Cardiac ventricle fibroblast (primary cell): ENCODE measurements at places on chromosomes 1 and 21. TPM values are rescaled to one million over a fixed set of nuclear protein-coding genes. Genes with fewer than 3 reads are reported as not detected.

HCN3 gene
- total RNA-seq: 0.06 and 0.15 TPM in 2 replicates

DNAI4 gene
- total RNA-seq: 1.8 and 3.7 TPM in 2 replicates

DSTYK gene
- 9.9 and 10.5 TPM in 2 replicates for total RNA-seq

AMY1A gene
- not detected in 2 replicates for total RNA-seq

ABCG1 gene
- 0.29 and 1.00 TPM in 2 replicates for total RNA-seq

DISP3 gene
- total RNA-seq: 0.05 and 0.12 TPM in 2 replicates

CSRP1 gene
- 536 and 644 TPM in 2 replicates for total RNA-seq

CFHR2 gene
- total RNA-seq: not detected in 2 replicates

C1orf94 gene
- total RNA-seq: not detected in 2 replicates

ATP1A2 gene
- 1.4 and 1.8 TPM in 2 replicates for total RNA-seq

HSPA13 gene
- total RNA-seq: 20.0 and 27.8 TPM in 2 replicates

HSPB7 gene
- total RNA-seq: 0.10 and 0.25 TPM in 2 replicates

CALML6 gene
- total RNA-seq: 0.10 and 0.44 TPM in 2 replicates

FAM72D gene
- total RNA-seq: 0.06 TPM in 1 of 2 replicates, not detected in the other

PLPPR4 gene
- total RNA-seq: 0.06 and 0.20 TPM in 2 replicates

ZNF593OS gene
- not detected in 2 replicates for total RNA-seq

FAM151A gene
- not detected in 2 replicates for total RNA-seq

KCNK1 gene
- 2.3 and 3.7 TPM in 2 replicates for total RNA-seq

HNRNPCL4 gene
- total RNA-seq: not detected in 2 replicates

ADIPOR1 gene
- total RNA-seq: 43.6 and 46.7 TPM in 2 replicates

KIAA0040 gene
- 0.78 and 3.1 TPM in 2 replicates for total RNA-seq

KRTAP19-8 gene
- not detected in 2 replicates for total RNA-seq

CASQ1 gene
- total RNA-seq: not detected in 2 replicates

CATSPER4 gene
- not detected in 2 replicates for total RNA-seq

TYW3 gene
- 5.9 and 10.5 TPM in 2 replicates for total RNA-seq

GBP6 gene
- total RNA-seq: not detected in 2 replicates

KPNA6 gene
- 26.4 and 29.0 TPM in 2 replicates for total RNA-seq

TMEM240 gene
- total RNA-seq: 1.2 and 5.8 TPM in 2 replicates

RNF186 gene
- not detected in 2 replicates for total RNA-seq

FBLIM1 gene
- 121 and 122 TPM in 2 replicates for total RNA-seq

PADI2 gene
- not detected in 2 replicates for total RNA-seq

SGIP1 gene
- 0.05 and 0.37 TPM in 2 replicates for total RNA-seq

LEPR gene
- total RNA-seq: 21.4 and 24.9 TPM in 2 replicates

CD247 gene
- 0.44 TPM in 1 of 2 replicates, not detected in the other for total RNA-seq

RRAGC gene
- 18.0 and 29.7 TPM in 2 replicates for total RNA-seq

NOTCH2 gene
- total RNA-seq: 67.0 and 68.6 TPM in 2 replicates

TRAF3IP3 gene
- not detected in 2 replicates for total RNA-seq

KRTAP11-1 gene
- total RNA-seq: not detected in 2 replicates
